ENCODE measurements at places on chromosomes 1 and 21.

DNA sequence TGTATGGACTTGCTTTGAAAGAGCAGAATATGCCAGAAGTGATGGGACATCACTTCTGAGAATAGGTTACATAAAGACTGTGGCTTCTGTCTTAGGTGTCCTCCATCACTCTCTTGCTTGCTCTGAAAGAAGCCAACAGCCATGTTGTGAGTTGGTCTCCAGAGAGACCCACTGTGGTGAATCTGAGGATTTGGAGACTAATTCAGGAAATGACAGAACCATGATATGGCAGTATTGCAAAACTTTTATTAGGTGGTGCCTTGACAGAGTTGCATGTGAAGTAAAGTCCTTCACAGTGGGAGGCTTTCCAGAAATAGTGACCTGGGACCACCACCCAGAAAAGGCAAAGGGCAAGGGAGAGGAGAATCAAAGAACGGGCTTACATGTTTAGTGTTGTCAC, 628.6 kb downstream of the KCNT2 start:
- no peak for DNase-seq

DNA sequence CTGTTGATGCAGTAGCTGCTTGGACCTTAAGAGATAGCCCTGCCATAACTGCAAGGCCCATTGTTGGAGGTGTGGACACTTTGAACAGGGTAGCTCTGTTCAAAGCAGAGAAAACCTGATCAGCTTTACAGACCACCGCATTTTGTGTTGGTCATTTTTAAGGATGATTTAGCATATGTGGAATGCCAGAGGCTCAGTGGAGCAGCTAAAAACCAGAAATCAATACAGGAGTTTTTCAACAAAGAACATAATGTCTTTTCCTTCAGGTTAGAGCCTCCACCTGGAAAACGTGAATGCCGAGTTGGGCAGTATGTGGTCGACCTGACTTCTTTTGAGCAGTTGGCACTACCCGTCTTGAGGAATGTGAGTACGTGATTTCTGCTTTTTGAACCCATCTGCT, 5.7 kb downstream of the NTPCR start:
- no peak for DNase-seq

- no peak for DNase-seq
Measured at GRCh38 chr1:205454903-205455335, 926 bp downstream of the BLACAT1 start.

DNA sequence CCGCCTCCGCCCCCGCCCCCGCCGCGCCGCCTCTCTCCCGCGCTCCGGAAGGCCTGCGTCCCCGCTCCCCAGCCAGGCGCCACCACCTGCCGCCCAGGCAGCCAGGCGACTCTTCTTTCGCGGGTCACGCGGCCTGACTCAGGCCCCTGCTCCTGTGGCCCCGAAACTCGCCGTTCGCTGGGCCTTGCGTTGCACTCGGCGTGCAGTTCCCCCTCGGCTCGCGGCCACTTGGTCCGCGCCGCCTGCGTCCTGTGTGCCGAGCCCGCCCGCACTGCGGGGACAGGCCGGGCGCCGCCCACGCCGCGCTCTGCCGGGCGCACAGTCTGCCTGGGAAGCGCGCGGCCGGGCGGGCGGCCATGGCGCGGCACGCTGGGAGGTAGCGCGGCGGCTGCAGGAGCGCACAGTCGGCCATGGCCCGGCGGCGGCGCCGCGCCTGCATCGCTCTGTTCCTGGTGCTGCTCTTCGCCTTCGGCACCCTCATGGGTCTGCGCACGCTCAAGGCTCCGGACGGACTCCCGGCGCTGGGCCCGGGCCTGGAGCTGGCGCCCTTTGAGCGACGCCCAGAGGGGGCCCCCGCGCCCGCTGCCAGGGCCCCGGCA, at the start of gene MANEAL:
TSS of gene MANEAL (plus strand) at position 75 of the 599 bp plus-strand sequence. CDS start at position 411, 336 bp downstream.
- peak; percentile 81 for DNase-seq

GRCh38 chr1:208048904-208049303, 138.0 kb upstream of the CD34 start:
- no peak for DNase-seq

- DNase-seq = no peak
Measured at GRCh38 chr21:40165773-40166070, 298.5 kb downstream of the PCP4 start.

DNA sequence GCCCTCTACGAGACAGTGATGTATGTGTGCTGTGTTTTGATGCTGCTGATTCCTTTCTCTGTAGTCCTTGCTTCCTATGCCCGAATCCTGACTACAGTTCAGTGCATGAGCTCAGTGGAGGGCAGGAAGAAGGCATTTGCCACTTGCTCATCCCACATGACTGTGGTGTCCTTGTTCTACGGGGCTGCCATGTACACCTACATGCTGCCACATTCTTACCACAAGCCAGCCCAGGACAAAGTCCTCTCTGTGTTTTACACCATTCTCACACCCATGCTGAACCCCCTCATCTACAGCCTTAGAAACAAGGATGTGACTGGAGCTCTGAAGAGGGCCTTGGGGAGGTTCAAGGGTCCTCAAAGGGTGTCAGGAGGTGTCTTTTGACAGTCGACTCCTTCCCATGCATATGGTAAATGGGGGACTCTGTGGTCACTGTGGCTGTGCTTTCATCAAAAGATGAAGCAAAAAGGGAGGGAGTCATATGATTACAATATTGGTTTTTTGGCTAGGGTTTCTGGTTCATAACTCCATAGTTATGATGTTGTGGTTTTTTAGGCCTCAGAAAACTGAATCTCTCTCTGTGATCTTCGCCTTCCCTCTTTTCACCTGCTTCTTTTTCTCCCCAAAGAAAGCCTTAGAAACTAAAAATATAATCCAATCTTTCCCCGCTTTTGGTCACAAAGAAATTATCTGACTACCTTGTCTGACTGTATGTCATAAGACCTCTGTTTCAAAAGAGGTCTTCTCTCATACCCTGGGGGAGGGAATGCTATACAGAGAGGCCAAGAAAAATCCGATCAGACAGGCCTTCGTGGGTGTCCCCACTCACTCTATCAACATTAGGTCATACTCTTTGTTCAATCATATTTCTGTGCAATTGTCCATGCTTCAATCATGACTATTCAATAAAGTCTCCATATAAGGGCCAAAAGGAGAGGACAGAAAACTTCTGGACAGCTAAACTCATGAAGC, 4.2 kb downstream of the OR2T1 start:
- DNase-seq = no peak

DNA sequence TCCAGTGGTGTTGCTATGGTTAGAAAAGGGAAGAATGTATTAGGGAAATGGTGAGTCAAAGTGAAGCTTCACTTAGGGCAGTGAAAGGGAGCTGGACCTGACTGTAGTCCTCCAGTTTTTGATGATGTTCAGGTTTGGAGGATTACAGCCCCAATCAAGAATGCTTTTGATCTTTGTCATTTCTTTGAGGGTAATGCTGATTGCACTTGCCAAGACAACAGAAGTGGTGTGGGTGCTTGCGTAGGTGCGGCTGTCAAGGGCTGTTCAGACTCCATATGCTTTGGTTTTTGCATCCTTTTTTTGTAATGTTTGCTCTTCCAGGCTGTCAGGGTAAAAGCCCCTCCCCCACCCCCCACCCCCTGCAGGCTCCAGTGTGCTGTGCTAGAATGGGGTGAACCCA, 38.9 kb downstream of the HHAT start:
- no peak for DNase-seq

DNA sequence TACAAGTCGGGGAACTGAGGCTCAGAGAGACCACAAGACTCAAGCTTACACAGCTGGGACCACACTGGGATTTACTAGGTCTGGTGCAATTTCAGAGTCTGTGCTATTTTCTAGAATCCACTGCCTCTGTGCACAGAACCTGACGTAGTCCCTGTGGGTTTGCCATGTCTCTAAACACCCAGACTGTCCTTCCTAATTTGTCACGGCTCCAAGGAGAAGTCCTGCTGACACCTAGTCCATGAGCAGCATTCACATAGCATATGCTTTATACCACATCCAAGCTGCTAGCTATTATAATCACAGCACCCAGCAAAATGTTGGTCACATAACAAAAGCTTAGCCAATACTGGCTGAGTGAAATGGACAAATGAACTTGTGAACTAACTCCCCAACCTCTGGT, 79.0 kb upstream of the HMGB4 start:
- DNase-seq = no peak

GRCh38 chr1:29414086-29414485, 177.8 kb downstream of the PTPRU start:
- no peak for DNase-seq

DNA sequence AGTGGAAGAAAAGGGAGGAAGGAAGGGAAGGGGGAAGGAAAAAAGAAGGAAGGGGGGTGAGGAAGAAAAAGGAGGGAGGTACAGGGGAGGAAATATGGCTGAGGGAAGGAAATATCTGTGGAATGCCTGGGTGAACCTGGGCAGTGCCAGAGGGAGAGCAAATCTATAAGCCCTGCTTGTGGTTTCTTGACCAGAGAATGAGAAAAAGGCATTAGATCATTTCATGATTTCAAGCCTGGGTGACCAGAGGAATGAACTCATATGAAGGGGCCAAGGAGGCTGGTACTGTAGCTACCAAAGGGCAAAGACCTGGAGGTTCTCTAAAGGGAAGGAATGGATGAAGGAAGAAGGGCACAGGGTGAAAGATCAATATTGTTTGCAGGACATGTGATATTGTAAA, 31.4 kb downstream of the GNG12 start:
- DNase-seq = no peak

GRCh38 chr1:25645637-25646400, 29.2 kb downstream of the MAN1C1 start:
- no peak for DNase-seq

DNA sequence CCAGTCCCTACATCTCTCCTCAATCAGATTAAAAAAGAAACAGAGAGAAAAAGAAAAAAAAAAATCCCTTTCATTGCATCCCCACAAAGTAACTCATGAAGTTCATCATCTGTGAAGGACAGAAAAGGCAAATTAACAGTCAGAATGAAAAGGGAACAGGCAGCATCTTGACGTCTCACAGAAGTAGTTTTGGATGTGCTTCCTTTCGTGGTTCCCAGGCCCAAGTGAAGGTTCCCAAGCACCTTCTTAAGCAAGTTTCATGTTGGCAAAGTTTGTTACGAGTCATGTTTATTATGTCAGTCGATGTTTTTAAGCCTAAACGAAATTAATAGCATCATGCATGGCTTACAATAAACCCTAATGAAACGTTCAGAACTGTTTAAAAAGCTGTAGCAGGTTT, 475.2 kb downstream of the SETD4 start:
- DNase-seq = no peak

- DNase-seq = no peak
Measured at GRCh38 chr1:234780531-234781162, 170.7 kb upstream of the IRF2BP2 start.

DNA sequence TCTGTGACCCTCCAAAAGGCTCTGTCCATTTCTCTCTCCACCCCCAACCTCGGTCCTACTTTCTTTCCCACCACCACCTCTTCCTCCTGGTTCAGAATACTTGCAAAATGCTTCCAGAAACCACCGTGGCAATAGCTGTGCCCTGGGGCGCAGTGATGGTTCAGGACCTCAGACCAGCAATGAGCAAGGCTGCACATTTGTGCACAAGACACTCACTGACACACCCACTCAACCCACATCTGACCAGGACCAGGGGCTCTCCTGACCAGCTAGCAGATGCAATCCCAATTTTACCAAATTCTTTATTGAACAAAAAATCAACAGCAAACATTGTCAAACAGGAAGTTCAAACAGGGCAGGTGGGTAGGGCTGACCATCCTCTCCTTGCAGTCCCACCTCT, 25.7 kb downstream of the SPOCD1 start:
- no peak for DNase-seq

DNA sequence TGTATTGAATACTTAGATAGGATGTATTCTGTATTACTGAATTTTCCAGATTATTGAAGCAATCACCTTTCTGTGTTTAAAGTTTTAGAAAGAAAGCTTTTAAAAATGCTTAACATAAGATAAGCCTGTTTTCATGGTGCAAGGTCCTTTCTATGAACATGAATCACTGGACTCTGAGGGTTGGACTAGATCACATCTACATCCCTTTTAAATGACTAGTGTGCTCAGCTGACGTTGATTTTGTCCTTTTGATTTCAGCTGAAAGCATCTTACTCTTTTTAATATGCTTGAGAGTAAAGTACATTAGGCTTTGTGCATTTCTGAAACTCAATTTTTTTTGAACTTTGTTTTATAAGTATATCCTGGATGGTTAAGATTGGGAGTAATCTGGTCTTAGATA, 16.2 kb downstream of the MIER1 start:
- no peak for DNase-seq

GRCh38 chr1:93588206-93588605, 93.4 kb downstream of the BCAR3 start:
- no peak for DNase-seq

GRCh38 chr1:175148068-175148467, 44.5 kb downstream of the KIAA0040 start:
- DNase-seq = no peak

- DNase-seq = no peak
Measured at GRCh38 chr1:156964441-156964840, 44.0 kb downstream of the LRRC71 start.

DNA sequence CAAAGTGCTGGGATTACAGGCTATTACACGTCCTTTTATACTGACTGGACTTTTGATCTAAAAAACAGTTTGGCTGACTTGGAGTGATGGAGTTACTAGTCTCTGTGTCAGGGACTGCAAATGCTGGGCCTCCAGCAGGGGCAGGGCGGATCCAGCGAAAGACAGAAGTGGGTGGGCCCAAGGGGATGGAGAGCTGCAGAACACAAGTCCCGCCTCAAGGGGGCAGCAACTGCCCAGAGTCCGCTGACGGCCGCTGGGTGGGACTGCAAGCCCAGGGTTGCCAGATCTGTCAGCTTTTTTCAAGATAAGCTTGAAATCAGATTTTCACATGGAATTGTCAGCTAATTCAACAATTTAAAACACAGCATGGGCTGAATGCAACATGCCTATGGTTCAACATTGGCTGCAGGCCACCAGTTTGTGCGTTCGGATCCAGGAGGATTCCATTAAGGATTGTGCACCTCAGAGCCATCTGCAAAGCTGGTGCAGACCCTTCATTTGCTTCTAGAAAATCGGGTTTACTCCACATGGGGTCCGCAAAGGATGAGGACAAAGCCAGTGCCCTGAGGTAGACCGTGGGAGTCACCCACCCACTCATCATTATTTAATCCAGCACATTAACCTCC, 10.7 kb downstream of the STMN1 start:
- DNase-seq = peak; percentile 96

DNA sequence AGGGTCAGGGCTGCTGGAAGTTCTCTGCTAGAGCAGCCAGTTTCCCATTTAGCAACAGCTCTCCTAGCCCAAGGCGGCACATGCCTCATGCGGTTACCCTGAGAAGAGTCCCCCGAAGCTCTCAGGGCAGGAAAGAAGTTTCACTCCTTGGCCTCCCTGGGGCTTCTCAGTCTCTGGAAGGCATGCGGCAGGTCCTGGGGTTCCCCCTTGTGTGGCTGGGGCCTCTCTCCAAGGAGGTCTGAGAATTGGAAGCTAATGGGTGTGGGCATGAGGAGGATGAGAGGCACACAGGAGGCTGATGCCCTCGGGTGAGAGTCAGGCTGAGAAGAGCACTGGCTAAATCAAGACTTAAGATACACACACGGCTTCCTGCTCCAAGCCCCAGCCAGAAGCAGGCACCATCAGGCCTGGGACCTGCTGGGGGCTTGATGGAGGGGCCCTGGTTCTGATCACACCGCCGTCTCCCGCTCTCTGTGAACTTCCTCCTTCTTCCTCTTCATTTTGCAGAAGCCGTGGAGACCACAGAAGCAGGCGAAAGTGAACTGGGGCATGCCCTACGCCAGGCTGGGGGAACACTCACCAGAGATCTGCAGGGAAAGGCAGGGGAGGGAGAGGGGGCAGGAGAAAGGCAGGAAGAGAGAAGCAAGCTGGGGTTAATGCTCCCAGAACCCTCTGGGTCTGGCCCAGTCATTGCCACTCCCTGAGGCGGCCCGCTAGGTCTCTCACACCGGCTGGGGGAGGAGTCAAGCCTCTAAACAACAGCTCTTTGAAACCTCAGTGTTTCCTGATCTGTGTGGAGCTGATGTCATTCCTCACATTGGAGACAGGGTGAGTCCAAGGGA, 15.1 kb downstream of the BLACAT1 start:
- no peak for DNase-seq
